ENCODE measurements at places on chromosomes 5 and 9.

- DNase-seq, result no peak
These were observed 5.4 kb downstream of the PCDHB15 start for GRCh38 chr5:141250576-141250975.

DNA sequence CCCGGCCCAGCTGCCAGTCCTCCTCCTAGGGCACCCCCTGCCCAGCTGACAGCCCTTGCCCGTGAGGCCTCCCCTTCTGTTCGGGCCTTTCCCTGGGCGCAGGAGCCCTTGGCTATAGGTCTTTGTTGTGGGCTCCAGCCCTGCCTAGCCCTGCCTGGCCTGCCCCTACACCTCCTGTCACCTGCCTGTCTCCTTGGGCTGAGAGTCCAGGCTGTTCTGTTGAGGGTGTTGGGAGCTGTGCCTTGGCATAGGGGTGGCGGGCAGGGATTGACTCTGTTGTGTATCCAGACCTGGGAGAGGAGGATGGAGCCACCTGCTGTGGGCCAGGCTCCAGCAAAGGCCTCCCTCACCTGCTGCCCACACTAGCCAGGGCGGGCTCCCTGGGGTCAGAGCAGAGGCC, 11.6 kb downstream of the FCN2 start:
- no peak for DNase-seq

DNA sequence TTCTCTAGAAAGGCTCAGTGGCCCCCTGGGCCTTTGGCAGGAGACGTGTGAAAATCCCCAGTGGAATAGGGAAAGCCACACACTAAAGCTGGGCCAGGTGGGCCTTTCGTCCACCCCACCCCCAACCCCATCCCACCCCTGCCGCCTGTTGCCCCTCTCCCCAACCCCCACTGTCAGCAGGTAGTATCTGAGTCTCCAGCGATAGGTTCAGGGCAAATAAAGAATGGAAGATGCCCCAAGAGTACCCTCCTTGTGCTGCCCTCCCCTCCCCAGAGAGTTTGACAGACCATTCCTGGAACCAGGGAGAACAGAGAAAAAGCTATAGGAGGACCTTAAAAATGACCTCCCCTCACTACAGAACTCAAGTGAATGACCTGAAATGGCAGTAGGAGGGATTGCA, 36.7 kb upstream of the UBE2D2 start:
- no peak for DNase-seq

DNA sequence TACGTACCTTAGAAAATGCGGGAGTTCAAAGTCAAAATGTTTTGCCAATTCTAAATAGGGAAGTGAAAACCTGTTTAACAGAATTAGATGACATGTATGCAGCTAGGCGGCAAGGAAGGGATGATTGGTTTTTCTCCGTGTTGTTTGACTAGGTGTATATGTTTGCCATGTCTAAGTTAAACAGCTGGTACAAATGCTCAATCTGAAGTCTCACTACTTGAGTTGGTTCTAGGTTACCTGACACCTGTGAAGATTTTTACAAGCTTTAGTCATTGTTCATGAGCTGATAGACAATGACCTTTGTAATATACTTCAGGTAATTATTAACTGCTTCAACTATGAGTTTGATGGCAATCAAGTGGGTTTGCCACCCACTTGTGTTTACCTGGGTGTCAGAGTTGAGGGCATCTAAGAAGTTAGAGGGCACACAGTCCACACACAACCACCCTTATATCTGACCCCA, 74.3 kb downstream of the SLC44A1 start:
- DNase-seq, result no peak

DNA sequence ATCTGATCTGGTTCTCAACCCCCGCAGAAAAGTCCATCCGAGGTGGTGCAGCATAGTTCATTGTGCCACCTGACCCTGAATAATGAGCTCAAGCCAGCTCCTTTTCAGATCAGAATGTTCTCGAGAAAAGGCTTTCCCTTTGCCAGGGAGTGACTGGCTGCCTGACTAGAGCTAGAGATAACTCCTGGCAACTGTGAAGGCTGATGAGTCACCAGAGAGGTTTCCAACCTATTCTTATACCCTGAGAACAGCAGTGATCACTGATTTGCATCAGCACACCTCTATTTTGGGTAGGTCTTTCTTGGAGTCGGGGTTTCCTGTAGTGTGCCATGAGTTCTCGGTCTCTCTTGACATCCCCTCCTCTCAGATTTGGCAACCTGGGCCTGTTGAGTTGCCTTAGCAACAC, 127.9 kb downstream of the PIK3R1 start:
- peak; percentile 37 for DNase-seq

DNA sequence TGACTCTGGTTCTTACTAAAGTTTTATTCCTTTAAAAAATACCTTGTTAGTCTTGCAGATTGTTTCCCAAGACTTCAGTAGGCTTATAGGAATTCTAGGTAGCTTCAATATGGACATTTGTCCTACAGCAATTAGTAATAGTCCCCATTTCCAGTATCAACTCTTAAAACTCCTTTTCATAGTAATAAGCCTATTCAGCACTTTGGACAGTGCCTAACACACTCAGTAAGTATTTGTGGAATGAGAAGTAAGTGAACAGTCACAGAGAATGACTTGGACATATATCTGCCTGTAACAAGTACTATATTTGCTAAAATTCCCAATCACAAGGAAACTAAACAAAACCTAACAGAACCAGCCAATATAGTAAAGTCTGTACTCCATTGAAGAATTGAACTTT, 1291.8 kb upstream of the DMAC1 start:
- DNase-seq, result no peak

GRCh38 chr9:125258832-125259534, 2.6 kb upstream of the GAPVD1 start:
- DNase-seq, result no peak

- peak; percentile 18 for DNase-seq
These were observed 68.8 kb downstream of the ELL2 start for GRCh38 chr5:95892784-95893354.

DNA sequence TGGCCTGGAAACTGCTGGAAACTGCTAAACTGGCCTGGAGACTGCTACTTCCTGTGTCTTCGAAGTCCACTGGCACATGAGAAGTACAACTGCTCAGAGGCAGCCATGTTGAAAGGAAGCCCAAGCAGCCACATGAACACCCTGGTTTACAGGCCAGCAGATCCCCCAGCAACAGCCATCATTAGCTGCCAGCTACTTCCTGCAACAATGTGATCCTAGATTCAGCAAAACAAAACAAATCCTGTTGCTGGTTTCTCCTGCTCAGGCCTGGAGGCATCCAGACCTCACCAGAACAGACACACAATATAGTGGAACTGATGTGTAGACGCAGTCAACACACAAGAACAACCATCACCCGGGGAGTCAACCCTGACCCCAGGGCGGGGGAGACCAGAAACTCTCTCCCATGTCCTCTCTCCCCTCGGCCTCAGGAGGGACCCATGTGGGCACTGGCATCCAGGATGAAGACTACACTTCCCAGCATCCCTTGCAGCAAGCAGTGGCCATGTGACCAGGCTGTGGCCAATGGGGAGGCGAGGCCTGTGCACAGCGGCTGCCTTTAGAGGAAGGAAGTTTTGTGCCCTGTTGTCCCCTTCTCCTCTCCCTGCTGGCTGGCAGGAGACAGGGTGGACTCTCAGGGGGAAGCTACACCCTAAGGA, 9.2 kb upstream of the LCN15 start:
- DNase-seq, result no peak

GRCh38 chr5:100861148-100861547, 41.9 kb downstream of the ST8SIA4 start:
- DNase-seq, result no peak

DNA sequence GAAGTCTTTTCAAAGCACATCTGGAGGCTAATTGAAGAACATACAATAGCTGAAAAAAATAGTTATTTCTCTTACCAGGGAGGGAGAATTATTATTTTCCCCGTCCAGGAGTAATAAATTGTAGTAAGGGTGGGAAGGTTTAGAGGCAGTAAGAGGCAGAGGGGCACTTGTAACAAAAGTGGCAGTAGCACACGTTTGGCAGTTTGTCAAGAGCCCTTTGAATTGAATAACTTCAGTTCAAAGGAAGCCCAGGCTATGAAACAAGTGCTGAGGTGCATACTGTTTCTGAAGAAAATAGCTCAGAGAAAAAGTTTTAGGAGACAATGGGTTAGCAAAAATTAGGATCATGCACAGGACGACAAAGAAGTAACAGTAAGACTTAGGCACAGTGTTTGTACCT, 451.3 kb downstream of the LRRC70 start:
- DNase-seq, result no peak

GRCh38 chr5:125558466-125558865, 812.0 kb upstream of the ZNF608 start:
- no peak for DNase-seq

DNA sequence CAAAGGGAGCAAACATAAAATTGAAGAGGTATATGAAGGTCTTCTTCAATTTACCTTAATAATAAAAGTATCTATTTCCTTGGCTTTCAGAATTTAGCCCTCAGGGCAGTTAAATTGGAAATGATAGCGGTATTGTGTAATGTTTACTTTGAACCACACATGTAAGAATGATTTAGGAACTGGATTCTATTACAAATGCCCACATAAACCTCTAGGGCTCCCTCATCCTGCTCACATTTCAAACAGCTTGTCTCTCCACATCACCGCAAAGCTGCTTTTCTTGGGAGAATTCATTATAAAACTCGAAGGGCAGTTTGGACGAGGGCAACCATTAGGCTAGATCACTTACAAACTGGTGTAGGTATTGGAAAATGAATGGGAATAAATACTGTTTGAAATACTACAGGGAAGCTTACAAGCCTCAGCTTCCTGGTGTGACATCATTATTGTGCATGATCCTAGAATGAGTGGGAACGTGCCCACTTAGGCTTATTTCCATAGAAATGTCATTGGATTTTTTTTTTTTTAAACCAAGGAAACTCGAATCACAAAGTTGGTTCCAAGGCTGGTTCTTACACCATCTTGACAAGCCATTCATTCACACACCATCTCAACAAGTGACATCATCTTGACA, 47.3 kb downstream of the MTRR start:
- no peak for DNase-seq

- DNase-seq, result peak; percentile 41
These were observed 159.1 kb downstream of the CSNK1G3 start for GRCh38 chr5:123671042-123671441.

DNA sequence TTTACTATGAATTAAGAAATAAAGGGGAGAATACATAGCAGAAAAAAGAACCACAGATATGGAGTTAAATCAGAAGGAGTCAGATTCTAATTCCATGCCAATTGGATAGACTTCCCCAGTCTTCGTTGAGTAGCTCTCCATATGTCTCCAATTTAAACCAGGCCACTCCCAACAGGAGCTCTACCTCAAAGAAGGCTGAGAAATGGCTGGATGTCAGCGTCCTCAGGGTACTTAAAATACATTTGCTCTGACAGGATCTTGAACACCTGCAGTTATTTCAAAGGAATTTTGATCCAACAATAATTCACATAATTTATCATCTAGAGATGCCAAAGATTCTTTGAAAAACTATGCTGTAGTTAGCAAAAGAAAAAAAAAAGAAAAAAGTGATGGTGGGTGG, 133.9 kb upstream of the FBN2 start:
- no peak for DNase-seq

DNA sequence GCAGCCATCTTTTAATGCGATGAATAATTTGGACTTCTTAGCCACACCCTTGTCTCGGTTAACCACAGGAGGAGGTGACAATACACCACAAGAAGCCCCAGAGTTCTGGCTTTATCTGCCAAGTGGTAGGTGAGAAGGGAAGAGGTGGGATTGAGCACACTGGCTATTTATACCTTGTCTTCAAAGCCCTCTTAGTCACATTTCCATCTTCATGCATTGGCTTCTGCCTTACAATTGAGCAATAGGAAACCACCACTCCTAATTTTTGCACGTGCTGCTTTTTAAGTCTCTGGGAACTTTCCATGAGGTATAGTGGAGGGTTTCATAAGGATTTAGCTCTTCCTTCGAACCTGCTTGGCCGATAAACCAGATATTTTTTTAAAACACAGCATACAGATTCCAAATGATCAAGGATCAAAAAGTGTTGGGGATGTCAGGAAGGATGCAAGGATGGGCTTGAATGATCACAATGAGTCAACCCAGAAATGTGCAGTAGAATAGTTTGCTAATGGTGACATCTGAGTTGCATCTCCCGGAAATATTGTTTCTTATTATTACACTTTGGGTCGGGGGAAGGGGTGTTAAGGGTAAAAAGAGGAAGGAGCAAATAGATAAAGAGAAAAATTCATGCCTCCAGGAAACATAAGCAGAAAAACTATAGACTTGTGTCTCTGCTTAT, 25.5 kb downstream of the PLAC8L1 start:
- peak; percentile 15 for DNase-seq

DNA sequence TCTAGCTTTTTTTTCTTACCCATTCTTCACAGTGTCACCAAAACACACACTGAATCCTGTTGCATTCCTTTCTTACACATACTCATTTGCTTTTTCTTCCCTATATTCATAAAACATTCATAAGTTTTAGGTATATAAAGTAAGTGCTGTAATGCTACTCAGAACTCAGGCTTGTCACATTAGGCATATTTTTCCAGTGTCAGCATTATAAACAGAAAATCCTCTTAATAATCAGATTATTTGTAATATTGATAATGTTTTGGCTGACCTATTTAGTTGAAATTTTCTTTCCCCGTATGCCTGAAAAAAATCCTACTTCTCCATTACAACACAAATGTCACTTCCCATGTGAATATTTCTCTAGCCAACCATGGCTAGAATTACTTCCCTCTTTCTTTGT, 743.0 kb upstream of the NUDT12 start:
- DNase-seq, result no peak

DNA sequence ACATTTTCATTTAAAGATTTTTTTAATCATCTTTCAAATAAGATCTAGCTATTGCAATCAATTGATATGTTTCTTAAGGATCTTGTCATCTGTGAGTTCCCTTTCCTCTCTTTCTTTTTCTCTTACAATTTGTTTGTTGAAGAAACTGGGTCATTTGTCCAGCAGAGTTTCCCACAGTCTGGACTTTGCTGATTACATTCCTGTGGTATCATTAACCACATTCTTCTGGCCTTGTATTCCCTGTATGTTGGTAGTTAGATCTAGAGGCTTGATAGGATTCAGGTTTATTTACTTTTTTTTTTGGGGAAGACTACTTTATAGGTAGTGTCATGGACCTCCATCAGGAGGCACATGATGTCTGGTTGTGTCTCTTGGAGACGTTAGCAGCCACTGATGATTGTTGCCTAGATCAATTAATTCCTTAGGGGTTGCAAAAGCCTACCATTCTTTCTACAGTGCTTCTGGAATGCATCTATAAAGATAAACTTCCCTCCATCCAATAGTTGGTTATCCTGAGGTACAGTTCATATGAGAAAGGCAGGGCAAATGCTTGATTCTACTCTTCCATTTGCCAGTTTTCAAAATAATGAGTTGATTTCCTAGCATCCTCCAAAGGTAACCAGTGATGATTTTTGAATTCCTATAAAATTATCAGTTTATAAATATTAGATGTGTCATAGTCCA, 14.3 kb downstream of the PDE8B start:
- no peak for DNase-seq

GRCh38 chr5:104412649-104413240, 850.2 kb upstream of the NUDT12 start:
- DNase-seq, result no peak

GRCh38 chr5:22754155-22754554, 99.0 kb downstream of the CDH12 start:
- DNase-seq, result no peak

GRCh38 chr9:89493671-89494070, 4.2 kb downstream of the SEMA4D start:
- DNase-seq, result no peak

- no peak for DNase-seq
These were observed 94.2 kb downstream of the PPIC start for GRCh38 chr5:122942164-122942914.
